ENCODE measurements at places on chromosomes 1 and 21. TPM values are rescaled to one million over a fixed set of nuclear protein-coding genes. Genes with fewer than 3 reads are reported as not detected.

DNA sequence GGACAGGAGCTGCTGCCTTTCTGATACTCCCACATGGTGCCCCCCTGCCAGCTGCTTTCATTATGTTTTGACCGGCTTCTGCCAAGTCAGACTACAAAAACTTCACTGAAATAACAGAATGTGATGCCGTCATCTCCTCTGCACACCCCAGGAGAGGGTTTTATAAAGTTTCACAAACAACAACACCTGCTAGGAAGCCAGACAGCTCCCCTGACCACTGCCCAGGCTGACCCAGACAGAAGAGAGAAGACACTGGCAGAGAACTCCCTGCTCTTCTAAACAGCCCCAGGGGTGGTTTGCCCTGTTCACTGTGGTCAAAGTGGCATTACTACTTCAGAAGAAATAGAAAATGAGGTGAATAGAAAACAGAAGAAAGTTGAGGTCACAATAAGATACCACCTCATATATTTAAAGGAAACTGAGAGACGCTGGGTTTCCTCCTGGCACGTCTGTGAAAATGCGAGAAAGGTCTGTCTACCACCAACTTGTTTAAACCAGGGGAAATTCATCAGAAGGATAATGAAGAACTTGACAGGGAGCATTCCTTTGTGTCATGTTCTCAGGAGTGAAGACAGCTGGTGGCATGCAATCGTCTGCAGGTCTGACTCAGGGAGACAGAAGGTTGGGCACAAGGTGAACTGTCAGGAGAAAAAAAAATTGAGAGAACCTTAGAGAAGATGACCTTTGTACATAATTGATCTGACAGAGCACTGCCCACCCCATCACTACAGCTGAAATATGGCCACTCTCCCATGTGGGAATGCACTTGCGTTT lies 119.0 kb upstream of the NFIA start:
- DNase-seq, result no peak
- H3K27ac ChIP-seq, result no peak overlapping the region
- H3K4me3 ChIP-seq, result no peak overlapping the region
- H3K4me1 ChIP-seq, result no peaks in the 10 kb centered on the region
- no peaks in the 10 kb centered on the region for H3K27me3 ChIP-seq

GRCh38 chr1:208741296-208741695 lies 497.1 kb upstream of the PLXNA2 start:
- DNase-seq, result no peak
- no peaks in the 10 kb centered on the region for H3K27me3 ChIP-seq
- no peak overlapping the region for H3K4me3 ChIP-seq
- no peaks in the 10 kb centered on the region for H3K4me1 ChIP-seq
- no peak overlapping the region for H3K27ac ChIP-seq
- H3K36me3 ChIP-seq, result no peaks in the 10 kb centered on the region

DNA sequence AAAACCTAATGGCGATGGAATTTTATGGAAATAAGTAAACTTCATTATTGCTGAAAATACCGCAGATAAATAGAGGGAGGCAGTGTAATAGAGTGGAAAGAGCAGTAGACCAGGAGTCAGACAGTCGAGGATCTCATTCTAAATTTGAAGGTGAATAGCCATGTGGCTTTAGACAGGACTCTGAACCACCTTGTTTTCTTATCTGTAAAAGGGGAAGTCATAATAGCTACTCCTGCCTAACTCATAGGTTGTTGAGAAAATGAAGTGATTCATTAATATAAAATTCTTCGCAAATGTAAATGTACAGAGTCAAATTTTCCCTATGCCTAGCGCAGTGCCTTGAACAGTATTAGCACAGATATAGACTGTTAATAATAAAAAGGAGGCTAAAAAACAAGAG lies 14.8 kb downstream of the RPS6KC1 start:
- no peak overlapping the region for H3K27ac ChIP-seq
- no peaks in the 10 kb centered on the region for H3K36me3 ChIP-seq
- no peaks in the 10 kb centered on the region for H3K4me1 ChIP-seq

FNDC5 gene
- total RNA-seq, result 87.6 TPM

- H3K27ac ChIP-seq, result no peak overlapping the region
- no peak for DNase-seq
- no peaks in the 10 kb centered on the region for H3K27me3 ChIP-seq
- no peaks in the 10 kb centered on the region for H3K36me3 ChIP-seq
- H3K4me3 ChIP-seq, result no peak overlapping the region
Measured at GRCh38 chr1:15146971-15147376, 6.6 kb upstream of the TMEM51 start.

DNA sequence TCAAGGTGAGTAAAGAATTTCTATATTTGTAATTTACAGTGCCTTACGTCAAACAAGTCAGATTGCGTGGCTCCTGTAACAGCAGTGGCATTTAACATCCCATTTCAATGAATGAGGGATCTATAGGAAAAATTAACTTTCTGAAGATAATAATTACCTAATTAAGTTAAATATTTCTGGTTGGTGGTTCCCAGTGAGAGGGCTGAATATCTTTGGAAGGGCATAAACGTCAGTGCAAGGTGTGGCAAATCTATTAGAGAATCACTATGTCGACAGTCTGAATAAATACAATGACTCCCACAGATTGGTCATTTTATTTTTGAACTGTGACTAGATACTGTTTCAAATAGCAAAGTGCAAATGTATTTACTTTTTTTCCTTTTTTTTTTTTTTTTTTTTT lies 80.0 kb downstream of the S1PR1 start:
- H3K27me3 ChIP-seq, result no peaks in the 10 kb centered on the region
- H3K4me3 ChIP-seq, result no peak overlapping the region
- H3K36me3 ChIP-seq, result no peaks in the 10 kb centered on the region
- H3K27ac ChIP-seq, result no peak overlapping the region

- H3K4me3 ChIP-seq, result no peak overlapping the region
- no peak overlapping the region for H3K27ac ChIP-seq
- no peaks in the 10 kb centered on the region for H3K36me3 ChIP-seq
- no peaks in the 10 kb centered on the region for H3K27me3 ChIP-seq
- DNase-seq, result no peak
Measured at GRCh38 chr1:158121604-158122254, 59.0 kb upstream of the CD1D start.

PODN gene
- 12.4 TPM for total RNA-seq

HES4 gene
- total RNA-seq, result 42.0 TPM

DNA sequence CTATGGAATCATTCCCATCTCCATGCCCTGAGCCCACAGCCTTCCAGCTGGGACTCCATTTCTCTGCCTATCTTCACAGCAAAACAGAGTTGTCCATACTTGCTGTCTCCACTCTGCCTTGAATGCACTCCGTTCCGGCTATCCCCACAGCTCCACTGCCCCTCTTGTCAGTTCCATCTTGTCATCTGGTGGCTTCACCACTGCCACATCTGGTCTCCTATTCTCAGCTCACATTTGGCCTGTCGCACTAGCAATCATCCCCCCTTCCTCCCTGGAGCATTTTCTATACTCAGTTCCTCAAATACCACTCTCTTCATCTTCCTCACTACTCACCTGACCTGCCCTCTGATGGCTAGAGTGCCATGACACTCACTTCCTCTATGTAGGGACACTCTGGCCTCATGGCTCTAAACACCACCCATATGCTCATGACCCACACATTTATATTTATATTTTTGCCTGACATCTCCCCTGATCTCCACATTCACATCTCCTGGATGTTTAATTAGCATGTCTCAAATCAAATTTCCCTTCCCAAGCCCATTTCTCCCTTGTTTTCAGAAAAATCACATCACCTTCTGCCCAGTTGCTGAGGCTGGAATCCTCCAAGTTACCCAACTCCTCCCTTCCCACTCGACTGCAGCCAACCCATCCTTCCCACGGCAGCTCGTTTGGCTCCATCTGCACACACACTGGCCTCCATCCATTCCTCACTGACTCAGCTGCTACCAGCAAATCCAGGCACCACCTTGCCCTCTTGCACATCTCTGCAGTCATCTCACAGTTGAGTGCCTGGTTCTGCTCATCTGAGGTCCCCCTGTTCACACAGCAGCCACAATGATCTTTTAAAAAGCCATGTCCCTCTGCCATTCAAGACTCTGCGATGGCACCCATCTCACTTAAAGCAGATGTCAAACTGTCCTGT lies 6.1 kb downstream of the ZNF692 start:
- H3K36me3 ChIP-seq, result peaks cover 36% of the 10 kb centered on the region
- H3K27me3 ChIP-seq, result no peaks in the 10 kb centered on the region

MAEL gene
- 3.8 TPM for total RNA-seq

DNA sequence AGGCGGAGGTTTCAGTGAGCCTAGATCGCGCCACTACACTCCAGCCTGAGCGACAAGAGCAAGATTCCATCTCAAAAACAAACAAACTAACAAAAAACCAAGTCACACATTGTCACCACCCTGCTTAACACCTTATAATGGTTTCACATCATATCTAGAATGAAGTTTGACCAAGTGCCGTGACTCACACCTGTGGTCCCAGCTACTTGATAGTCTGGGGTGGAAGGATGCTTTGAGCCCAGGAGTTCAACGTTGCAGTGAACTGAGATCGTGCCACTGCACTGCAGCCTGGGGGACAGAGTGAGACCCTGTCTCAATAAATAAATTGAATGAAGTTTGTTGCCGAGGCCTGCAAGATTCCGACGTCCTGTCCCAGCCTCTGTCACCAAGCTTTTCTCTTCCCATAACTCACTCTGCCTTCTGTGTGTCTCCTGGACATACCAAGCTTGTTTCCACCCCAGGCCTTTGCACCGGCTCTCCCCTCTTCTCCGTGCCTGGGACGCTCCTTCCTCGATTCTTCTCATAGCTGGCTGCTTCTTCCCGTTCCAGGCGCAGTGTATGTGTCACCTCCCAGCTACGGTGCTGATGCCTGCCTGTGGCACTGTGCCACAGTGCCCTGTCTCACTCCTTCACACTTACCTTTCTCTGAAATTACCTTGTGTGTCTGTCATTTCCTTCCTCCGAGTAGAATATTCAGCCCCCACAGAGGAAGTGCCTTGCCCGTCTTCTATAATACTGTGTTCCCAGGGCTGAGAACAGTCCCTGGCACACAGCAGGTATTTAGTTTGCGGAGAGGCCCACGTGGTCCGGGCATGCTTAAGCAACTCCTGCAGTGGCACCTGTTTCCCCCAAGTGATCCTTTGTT lies 3.8 kb upstream of the SELENON start:
- peak overlapping the region; percentile 58 for H3K27ac ChIP-seq
- DNase-seq, result no peak
- H3K4me3 ChIP-seq, result no peak overlapping the region
- peaks cover 39% of the 10 kb centered on the region for H3K4me1 ChIP-seq
- no peaks in the 10 kb centered on the region for H3K27me3 ChIP-seq

GRCh38 chr1:147264158-147264768 lies 21.8 kb downstream of the CHD1L start:
- no peak overlapping the region for H3K27ac ChIP-seq
- DNase-seq, result no peak
- H3K4me1 ChIP-seq, result no peaks in the 10 kb centered on the region
- H3K27me3 ChIP-seq, result no peaks in the 10 kb centered on the region

- H3K4me3 ChIP-seq, result no peak overlapping the region
- peaks cover 42% of the 10 kb centered on the region for H3K4me1 ChIP-seq
- H3K27me3 ChIP-seq, result no peaks in the 10 kb centered on the region
- DNase-seq, result no peak
- no peaks in the 10 kb centered on the region for H3K36me3 ChIP-seq
Measured at GRCh38 chr1:94954263-94955220, 27.6 kb upstream of the CNN3 start.

TMEM82 gene
- total RNA-seq, result not detected

DNA sequence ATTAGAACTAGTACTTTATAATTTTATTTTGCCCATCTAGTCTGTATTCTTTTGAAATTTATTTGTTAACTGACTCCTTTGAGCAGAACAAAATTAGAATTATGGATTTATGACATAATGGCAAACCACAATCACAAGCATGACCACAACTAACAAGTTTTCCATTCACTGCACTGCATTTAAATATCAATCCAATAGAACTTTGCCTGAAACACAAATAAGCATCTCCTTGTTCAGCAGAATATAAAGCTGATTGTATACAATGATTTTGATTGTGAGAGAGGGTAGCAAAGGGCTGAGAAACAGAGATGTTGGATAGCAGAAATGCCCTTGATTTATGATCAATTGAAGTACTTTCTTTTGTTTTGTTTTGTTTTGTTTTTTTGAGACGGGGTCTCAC lies 495.5 kb upstream of the RGS18 start:
- H3K4me3 ChIP-seq, result no peak overlapping the region
- no peak for DNase-seq
- no peaks in the 10 kb centered on the region for H3K27me3 ChIP-seq
- H3K4me1 ChIP-seq, result no peaks in the 10 kb centered on the region

PALMD gene
- 122 TPM for total RNA-seq

GRCh38 chr1:179007233-179007632 lies 18.5 kb upstream of the FAM20B start:
- H3K27ac ChIP-seq, result no peak overlapping the region
- no peaks in the 10 kb centered on the region for H3K36me3 ChIP-seq
- DNase-seq, result no peak
- H3K4me1 ChIP-seq, result peaks cover 7% of the 10 kb centered on the region
- no peaks in the 10 kb centered on the region for H3K27me3 ChIP-seq
- H3K4me3 ChIP-seq, result no peak overlapping the region

AIM2 gene
- not detected for total RNA-seq

- H3K36me3 ChIP-seq, result no peaks in the 10 kb centered on the region
- no peak overlapping the region for H3K4me3 ChIP-seq
- no peak for DNase-seq
- H3K27ac ChIP-seq, result no peak overlapping the region
- H3K4me1 ChIP-seq, result no peaks in the 10 kb centered on the region
Measured at GRCh38 chr1:64398936-64399335, 71.0 kb upstream of the CACHD1 start.

- no peaks in the 10 kb centered on the region for H3K4me1 ChIP-seq
- no peaks in the 10 kb centered on the region for H3K27me3 ChIP-seq
- H3K4me3 ChIP-seq, result no peak overlapping the region
- DNase-seq, result peak; percentile 16
Measured at GRCh38 chr1:109161858-109162606, 48.1 kb downstream of the ELAPOR1 start.

DNA sequence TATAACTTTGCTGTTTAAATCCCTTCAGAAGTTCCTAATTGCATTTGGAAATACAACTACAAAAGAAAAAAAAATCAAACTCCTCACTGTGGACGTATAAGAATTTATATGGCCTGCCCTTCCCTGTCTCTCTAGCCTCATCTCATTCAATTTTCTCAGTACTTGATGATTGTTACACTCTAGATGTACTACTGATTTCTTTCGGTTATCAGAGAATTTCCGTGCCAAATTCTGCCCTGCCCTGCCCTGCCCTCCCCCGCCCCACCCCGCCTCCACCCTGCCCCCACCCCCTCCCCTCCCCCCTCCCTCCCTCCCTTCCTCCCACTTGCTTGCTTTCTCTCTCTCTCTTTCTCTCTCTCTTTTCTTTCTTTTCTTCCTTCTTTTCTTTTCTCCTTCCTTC lies 71.7 kb upstream of the MPC2 start:
- H3K4me1 ChIP-seq, result no peaks in the 10 kb centered on the region
- DNase-seq, result no peak
- no peaks in the 10 kb centered on the region for H3K27me3 ChIP-seq
- peaks cover 17% of the 10 kb centered on the region for H3K36me3 ChIP-seq
- H3K4me3 ChIP-seq, result no peak overlapping the region

Data from heart left ventricle (tissue), 16 donors.